ENCODE measurements at places on chromosomes 3 and 15.

GRCh38 chr3:59341459-59341858, 291.6 kb upstream of the CFAP20DC start:
- DNase-seq: no peak

DNA sequence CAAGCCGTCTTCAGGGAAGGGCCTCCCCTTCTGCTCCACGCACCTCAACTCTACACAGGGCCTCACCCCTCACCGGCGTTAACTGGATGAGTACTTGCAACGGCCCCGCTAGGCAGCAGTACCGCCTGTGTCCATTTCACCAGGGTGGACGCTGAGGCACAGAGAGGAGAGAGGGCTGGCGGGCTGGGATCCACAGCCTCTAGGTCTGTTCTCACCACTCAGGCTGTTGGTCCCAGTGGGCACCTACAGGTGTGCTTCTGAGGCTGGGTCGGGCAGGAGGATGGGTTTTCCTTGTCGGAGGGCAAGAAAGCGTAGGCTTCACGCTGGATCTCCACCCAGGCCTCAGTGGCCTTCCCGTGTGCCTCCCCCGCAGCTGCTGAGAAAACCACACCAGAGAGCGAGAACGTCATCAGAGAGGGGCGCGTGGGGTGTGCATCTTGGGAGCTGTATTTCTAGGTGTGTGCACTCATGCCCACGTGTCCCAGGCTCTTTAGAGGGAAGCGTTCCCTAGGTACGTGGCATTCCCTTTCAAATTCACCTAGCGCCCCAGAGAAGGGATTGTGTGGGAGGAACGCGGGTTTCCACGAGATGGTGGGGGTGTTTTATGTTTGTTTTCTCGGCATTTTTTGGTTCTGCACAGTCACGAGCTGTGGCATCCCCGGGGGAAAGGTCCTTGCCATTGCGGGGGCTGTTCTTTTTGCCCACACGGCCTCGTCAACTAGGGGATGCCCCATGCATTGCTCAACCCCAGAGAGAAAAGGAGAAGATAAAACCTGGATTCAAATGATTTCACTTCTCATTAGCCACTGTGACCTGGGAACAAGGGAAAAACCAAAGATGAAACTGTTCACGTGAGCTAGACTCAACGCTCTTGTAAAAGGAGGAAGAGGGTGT, 67.7 kb downstream of the MGLL start:
- DNase-seq: no peak

DNA sequence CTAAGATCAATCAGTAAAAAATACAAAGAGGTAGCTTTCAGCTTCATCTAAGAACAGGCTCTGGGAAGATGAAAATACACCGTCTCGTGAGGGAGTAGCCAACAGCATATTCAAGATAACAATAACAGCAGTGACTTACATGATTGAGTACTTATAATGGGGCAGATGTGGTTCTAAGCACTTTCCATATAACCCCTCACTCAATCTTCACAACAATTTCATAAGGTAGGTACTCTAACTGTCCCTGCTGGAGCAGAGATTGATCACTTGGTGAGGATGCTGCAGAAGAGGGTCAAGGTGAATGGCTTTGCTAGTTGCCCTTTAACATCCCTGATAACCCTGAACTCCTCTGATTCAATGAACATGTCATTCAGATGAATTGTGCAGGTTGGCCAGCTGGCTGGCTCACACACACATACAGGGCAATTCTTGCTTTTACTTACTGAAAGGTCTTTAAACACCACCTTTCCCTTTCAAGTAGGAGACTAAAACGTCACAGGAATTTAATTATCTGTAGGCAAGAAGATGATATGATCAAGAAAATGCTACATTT, 984.2 kb upstream of the CFAP20DC start:
- DNase-seq: no peak

DNA sequence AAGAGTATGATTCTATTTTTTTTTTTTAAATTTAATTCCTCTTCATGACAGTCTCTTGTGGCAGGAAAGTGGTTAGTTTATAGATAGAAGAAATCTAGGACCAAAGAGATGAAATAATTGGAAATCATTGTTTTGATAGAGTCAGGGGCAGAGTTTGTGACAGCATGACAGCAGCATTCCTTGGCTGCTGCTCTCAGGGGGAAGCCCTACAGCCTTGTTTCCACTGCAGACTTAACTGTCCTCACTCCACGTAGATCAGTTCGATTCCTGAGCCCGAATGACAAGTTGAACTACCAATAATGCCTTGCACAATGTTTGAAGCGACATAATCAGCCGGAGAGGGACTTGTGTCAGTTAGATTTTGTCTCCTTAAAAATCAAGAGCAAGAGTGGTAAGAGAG, 189.0 kb upstream of the ICE2 start:
- no peak for DNase-seq
